CD8-positive, alpha-beta memory T cell (primary cell): ENCODE measurements at places on chromosomes 16 and 17. TPM values are rescaled to one million over a fixed set of nuclear protein-coding genes. Genes with fewer than 3 reads are reported as not detected.

The SLC5A11 gene
- 0.20 TPM for total RNA-seq

GRCh38 chr16:89002851-89003830, 26.1 kb upstream of the CBFA2T3 start:
- H3K27me3 ChIP-seq, result no peaks in the 10 kb centered on the region
- no peaks in the 10 kb centered on the region for H3K36me3 ChIP-seq
- H3K27ac ChIP-seq, result peak overlapping the region; percentile 64
- H3K4me1 ChIP-seq, result no peaks in the 10 kb centered on the region

DNA sequence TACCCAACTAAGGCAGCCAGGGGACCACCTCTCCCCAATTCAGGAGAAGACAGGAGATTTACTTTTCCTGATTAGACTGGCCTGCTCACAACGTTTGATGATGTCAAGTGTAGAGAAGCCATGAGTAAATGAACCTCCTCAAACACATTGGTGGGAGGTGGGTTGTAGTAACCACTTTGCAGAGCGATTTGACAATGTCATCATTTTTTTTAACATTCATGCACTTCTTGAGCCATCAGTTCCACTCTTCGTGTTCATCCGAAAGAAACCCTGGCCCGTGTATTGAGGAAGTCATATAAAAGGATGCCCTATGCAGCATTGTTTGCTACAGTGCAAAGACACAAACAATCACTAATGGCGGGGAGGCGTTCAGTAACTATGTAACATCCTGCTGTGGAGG, 5.5 kb upstream of the KRT19 start:
- H3K4me1 ChIP-seq, result no peaks in the 10 kb centered on the region
- no peak for DNase-seq
- H3K4me3 ChIP-seq, result no peak overlapping the region
- H3K27ac ChIP-seq, result no peak overlapping the region

- H3K4me1 ChIP-seq, result no peaks in the 10 kb centered on the region
- no peak overlapping the region for H3K27ac ChIP-seq
- H3K4me3 ChIP-seq, result no peak overlapping the region
These were observed 78.8 kb downstream of the CDRT15 start for GRCh38 chr17:14157822-14158221.

DNA sequence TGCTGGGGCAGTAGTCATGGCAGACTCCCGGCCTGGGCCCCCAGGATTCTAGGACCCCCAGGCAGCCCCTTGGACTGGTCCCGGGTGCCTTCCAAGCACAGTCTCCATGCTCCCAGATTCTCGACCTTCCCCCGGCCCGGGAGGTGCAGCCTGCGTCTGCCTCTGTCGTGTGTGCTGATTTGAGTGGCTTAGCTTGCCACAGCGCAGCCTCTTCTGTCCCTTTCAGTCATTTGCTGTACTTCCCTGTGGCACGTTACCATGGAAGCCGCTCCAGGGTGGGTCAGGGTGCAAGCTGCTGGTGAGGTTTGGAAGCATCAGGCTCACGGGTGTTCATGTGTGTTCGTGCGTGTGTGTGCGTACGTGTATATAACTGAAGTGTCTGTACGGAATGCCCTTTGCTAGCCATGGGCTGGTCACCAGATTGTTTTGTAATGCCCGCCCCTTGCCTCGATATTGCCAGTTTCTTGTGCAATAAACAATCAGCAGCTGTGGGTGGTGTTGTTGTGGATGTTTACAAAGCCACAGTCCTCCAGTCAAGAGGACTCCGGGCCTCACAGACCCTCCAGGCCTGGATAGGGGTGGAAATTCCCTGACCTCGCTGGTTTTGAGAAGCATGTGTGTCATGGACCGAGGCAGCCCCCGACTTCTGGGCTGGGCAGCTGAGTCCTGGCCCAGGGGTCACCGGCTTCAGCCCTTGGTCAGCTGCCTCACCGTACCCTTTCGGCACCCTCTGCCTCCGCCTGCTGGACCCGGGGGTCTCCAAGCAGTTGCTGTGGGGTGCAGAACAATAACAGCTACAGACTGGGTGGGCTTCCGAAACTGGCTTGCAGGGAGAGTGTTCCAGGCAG, 9.7 kb upstream of the CLEC18A start:
- no peaks in the 10 kb centered on the region for H3K27me3 ChIP-seq
- no peaks in the 10 kb centered on the region for H3K4me1 ChIP-seq
- DNase-seq, result no peak
- H3K36me3 ChIP-seq, result peaks cover 13% of the 10 kb centered on the region
- H3K27ac ChIP-seq, result no peak overlapping the region

DNA sequence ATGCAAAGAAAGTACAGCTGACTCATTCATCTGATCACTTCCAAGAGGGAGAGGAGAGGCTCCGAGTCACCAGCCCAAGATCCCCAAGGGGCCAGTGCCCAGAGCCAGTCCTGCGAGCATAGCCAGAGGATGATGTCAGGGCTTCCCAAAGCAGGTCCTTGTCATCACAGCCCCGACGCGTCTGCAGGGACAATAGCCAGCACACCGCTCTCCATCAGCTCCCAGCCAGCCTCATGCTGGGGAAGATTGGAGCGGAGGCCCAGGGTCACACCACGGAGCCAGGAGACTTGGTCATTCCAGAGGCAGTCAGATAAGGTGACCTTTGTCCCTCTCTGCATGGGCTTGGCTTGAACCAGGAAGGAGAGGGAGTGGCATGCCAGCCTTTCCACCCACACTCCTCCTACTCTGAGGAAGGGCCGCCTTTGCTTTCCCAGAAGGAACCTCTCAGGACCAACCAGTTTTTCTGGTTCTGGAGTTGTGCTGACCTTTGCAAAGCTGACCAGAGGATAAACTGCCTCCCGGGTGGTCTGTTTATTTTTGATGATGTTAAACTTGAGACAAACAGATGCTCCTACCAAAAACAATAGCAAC, 58.3 kb upstream of the ARHGAP44 start:
- DNase-seq, result no peak
- no peak overlapping the region for H3K27ac ChIP-seq
- no peaks in the 10 kb centered on the region for H3K27me3 ChIP-seq
- no peaks in the 10 kb centered on the region for H3K36me3 ChIP-seq
- H3K4me3 ChIP-seq, result no peak overlapping the region
- no peaks in the 10 kb centered on the region for H3K4me1 ChIP-seq

GRCh38 chr16:66950437-66950836, 10.6 kb upstream of the CES3 start:
- no peaks in the 10 kb centered on the region for H3K36me3 ChIP-seq
- peaks cover 7% of the 10 kb centered on the region for H3K4me1 ChIP-seq
- H3K27me3 ChIP-seq, result peaks cover 16% of the 10 kb centered on the region
- H3K4me3 ChIP-seq, result no peak overlapping the region

DNA sequence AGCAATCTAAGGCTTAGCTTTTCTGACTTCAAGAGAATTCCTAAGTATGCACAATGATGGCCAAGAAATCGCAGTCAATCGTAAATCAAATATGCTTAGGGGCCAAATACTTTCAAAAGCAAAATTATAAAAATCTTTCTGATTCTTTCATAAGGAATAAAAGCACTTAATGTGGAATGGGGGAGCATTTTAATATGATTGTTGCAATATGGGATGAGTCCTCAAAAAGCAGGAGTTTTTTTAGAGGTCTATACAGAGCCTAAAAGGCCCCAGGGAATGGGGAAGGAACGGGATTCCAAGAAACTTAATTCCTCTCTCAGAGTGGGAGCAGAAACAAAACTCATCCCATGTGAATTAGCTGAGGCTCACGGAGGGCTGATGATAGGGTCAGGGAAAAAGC, 14.7 kb upstream of the SLC39A11 start:
- no peaks in the 10 kb centered on the region for H3K4me1 ChIP-seq
- H3K4me3 ChIP-seq, result no peak overlapping the region
- no peak for DNase-seq
- H3K36me3 ChIP-seq, result no peaks in the 10 kb centered on the region

DNA sequence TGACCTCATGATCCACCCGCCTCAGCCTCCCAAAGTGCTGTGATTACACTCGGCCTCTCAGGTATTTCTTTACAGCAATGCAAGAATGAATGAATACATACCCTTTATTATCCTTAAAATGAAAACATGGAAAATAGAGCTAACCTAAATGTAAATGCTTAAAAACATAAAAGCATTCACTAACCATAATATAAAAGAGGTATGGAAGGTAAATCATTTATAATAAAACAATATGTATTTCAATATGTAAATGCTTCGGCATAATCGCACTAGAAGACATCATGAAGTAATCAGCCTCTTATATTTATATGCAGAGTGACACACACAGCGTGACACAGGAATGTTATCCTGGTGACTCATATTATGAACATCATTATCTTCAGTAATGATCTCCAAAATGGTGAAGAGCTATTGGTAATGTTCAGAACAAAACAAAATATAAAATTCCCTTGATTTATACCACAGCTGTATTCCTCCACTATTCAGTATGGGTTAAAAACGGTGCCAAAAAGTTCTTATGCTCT, 53.9 kb downstream of the AIPL1 start:
- no peaks in the 10 kb centered on the region for H3K36me3 ChIP-seq
- no peaks in the 10 kb centered on the region for H3K27me3 ChIP-seq
- H3K4me3 ChIP-seq, result no peak overlapping the region
- no peak overlapping the region for H3K27ac ChIP-seq
